ENCODE measurements at places on chromosomes 11 and 22. TPM values are rescaled to one million over a fixed set of nuclear protein-coding genes. Genes with fewer than 3 reads are reported as not detected.

Gene UPK3A
- total RNA-seq = not detected

Gene WNT11
- total RNA-seq = not detected

Gene KRTAP5-7
- not detected for total RNA-seq

Gene FAM118B
- total RNA-seq = 29.9 TPM

Gene TBX10
- total RNA-seq = not detected

Gene SYCE3
- 2.6 TPM for total RNA-seq

Gene POTEH
- not detected for total RNA-seq

Gene RANBP1
- 343 TPM for total RNA-seq

Gene OR4X1
- total RNA-seq = not detected

Gene SNU13
- 122 TPM for total RNA-seq

Gene FAM180B
- not detected for total RNA-seq

Gene C11orf97
- total RNA-seq = not detected

Gene SORL1
- total RNA-seq = 1.9 TPM

Gene NAGA
- total RNA-seq = 41.9 TPM

Gene NEFH
- 1.8 TPM for total RNA-seq

Gene APOBEC3F
- 4.9 TPM for total RNA-seq

Gene PCSK7
- 68.0 TPM for total RNA-seq

Gene OR5A1
- not detected for total RNA-seq

Gene CEP57
- total RNA-seq = 17.3 TPM

Gene LRRC51
- total RNA-seq = 7.8 TPM

Gene PIH1D2
- 0.41 TPM for total RNA-seq

Gene CHST1
- total RNA-seq = 42.1 TPM

Gene SLC1A2
- total RNA-seq = not detected

Gene CARNS1
- total RNA-seq = 0.18 TPM

Gene C11orf65
- not detected for total RNA-seq

Gene SLC36A4
- total RNA-seq = 13.1 TPM

Gene TREH
- not detected for total RNA-seq
